ENCODE measurements at places on chromosomes 2 and 18. TPM values are rescaled to one million over a fixed set of nuclear protein-coding genes. Genes with fewer than 3 reads are reported as not detected.

DNA sequence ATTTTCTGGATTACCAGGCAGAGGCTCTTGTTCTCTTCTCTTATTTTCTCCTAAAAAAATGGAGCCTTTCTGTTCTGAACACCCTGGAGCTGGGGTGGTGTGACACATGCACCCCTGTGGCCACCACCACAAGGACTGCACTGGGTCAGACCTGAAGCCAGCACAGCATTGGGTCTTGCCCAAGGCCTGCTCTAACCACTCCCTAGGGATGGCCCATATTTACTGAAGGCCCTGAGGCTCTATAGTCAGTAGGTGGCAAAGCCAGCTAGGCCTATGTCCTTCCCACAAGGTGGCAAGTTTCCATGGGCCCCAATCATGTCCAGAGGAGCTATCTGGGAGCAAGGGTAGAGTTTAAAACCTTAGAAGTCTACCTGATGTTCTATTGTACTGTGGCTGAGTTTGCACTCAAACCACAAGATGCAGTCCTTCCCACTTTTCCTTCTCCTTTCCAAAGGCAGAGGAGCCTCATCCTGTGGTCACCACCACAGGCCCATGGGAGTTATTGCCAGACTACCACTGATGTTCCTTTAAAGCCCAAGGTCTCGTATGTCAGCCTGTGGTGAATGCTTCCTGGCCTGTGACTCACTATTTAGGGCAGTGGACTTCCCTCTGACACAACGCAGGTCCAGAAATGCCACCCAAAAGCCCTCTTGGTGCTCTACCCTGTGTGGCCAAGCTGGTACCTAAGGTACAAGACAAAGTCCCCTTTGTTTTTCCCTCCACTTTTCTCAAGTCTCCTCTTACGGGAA, 15.0 kb upstream of the FMNL2 start:
- no peak for DNase-seq

DNA sequence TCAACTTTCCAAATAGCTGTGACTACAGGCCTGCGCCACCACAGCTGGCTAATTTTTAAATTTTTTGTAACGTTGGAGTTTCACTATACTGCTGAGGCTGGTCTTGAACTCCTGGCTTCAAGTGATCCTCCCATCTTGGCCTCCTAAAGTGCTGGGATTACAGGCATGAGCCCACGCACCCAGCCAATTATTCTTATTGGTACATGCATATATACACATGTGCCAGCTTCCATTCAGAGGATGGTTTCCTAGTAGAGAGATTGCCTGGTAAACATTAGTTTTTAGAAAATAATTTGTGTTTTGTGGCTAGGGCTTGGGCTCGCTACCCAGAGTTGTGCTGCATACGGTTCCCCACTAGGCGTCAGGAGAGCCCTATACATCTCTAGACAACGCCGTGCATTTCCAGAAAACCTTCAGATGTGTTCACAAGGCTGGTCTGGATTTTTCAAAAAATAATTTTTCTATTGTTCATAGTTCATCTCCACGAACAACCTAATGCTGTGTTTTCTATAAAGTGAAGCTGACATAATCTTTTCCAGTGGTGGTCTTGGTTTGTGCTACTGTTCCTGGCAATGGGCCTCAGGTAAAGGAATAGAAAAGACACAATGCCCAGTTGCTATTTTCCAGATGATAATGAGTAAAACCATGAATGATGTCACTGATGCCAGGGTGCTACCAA, 14.6 kb upstream of the AFG3L2 start:
- DNase-seq = peak; percentile 85

DNA sequence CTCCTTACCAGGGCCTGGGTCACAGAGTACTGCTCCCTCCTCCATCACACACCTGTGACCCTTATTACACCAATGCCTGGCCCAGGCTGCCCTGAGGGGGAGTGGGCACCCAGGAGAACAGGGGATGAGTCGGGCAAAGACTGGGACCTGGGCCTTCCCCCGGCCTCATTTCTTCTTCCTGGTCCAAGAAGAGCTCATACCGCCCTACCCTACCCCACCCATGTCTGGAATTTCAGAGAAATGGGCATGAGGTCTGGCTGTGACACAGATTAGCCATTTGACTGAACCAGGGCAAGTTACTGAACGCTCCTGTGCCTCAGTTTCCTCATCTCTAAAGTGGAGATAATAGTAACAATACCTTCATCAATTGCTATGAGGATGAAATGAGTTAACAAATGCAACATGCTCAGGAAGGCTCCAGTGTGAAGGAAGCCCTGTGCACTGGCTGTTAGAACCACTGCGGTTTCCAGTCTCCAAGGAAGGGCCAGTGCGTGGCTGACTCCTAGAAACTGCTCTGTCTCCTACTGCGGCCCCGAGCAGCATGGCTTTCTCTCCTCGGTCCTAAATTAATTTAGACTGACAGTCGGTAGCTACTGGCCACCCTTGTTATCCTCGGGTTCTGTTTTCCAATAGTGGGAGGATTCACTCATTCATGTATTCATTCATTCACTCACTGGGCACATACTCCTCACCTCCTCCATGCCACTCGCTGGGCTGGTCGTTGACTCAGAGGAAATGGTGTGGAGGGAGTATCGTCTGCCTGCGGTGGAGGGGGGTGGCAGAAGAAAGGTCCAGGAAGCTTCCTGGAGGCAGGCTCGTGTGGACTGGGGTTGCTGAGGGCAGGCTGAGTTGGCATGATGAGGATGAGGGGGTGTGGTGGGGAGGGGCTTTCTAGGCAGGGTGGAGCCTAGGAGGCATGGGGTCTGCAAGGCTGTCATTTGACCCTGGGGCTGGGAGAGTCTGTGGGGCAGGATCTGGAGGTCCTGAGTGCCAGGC, 175.6 kb downstream of the GLI2 start:
- DNase-seq = no peak

DNA sequence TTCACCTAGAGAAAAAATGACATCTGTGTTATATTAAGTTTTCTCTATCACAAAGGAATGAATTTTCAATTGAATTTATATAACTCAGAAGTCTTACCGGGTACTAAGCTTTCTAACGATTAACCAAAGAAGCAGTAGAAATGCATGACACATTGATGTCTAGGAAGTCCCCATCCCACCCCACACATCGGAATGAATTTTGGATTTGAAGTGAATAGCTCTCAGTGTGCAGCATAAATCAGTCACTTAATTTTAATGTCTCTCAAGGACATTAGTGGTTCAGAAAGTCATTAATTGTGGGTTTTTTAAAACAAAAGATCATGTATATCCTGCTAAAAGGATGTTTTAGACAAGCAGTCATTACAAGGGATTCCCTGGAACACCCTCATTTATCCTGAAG, 141.4 kb upstream of the PIEZO2 start:
- no peak for DNase-seq

The CENPA gene
- total RNA-seq = 23.6 TPM

- no peak for DNase-seq
Observed at GRCh38 chr18:30343090-30343489, 699.5 kb downstream of the DSC3 start.

DNA sequence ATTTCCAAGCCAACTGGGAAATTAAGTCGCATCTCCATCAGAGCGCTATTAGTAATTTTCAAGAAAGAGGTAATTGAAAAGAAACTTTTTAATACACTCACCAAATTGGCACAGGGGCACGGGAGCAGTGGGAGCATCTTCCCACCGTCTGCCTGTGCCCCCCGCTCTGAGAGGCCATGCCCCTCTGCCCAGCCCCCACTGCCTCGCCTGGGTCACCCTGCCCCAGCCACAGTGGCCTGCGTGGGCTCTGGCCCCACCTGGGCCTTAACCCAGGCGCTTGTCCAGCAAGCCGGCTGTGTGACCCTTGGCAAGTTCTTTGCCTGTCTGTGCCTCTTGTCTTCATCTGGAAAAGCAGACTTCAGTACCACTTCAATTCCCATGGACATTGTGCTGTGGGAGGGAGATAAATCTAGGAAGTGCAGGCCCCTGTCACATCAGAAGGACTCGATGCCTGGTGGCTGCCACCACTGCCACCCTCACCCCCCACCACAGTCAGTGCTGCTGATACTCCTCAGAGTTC, 31.9 kb downstream of the GLI2 start:
- no peak for DNase-seq

GRCh38 chr2:70426341-70426740, 124.5 kb upstream of the FAM136A start:
- DNase-seq = no peak

DNA sequence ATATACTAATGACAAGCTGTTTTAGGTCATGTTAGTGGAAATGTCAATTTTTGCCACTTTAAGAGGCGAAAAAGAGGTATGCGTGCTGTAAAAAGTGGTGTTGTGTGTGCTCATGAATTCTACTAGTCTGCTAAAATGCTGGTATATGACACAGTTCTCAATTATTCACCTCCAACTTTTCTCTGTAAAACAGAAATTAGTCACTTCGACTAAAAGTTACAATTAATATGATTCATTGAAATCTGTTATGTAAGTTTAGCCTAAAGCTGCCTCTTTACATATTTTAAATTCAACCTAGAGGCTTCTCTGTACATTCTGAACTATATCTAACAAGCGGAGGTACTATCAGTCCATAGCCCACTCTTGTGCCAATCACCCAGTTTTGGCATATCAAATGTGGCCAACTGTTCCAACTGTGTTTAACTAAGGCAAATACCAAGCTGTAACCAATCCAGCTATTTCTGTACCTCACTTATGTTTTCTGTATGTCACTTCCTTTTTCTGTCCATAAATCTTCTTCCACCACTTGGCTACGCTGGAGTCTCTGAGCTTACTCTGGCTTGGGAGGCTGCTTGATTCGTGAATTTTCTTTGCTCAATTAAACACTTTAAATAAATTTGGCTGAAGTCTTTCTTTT, 20.8 kb downstream of the BAZ2B start:
- no peak for DNase-seq

DNA sequence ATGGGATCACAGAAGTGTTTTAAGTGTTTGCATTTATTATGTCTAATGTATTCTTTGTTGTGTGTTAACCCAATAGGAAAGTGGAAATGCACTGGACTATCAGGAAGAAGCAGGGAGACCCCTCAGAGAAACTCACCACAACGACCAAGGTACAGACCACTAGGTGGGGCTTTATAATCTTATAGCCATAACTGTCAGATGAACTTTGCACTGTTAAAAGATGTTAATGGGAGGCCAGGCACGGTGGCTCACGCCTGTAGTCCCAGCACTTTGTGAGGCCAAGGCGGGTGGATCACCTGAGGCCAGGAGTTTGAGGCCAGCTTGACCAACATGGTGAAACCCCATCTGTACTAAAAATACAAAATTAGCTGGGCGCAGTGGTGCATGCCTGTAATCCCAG, 73.2 kb downstream of the SUMO1 start:
- no peak for DNase-seq

DNA sequence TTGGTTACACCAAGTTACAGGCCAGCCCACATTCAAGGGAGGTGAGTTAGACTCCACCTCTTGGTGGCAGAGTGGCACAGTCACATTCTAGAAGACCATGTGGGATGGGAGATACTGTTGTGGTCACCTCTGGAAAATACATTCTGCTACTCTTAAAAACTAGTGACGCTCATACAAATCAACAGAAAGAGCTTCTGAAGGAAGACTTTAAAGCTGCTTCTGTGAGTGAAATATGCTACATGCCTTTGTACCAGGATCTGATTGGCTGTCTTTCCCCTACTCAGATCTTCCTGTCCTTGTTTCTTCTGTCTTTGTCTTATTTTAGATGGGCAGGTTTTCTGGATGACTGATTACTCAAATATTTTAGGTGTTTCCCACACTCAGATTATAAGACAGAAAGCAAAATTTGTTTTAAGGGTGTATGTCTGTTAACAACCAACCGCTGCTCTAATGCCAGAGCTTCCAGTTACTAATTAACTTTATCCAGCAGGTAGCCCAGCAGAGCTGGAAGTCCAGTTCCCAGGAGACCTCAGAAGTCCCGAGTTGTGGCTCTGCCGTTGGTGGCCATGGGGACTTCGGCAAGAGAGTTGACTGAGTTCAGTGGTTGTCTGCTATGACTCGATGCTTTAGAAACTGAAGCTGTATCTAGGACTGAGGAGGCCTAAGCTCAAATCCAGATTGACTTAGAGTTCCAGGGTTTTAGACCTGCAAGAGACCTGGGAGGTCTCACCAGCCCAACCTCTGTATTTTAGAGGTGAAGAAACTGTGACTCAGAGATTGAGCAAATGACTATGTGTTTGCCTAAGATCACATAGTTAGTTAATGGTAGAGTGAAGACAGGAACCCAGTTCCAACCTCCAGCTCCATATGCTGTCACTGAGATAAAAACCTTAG, 7.4 kb downstream of the IL1R2 start:
- no peak for DNase-seq

- DNase-seq = peak; percentile 34
Observed at GRCh38 chr2:17583166-17583565, 42.7 kb downstream of the VSNL1 start.

DNA sequence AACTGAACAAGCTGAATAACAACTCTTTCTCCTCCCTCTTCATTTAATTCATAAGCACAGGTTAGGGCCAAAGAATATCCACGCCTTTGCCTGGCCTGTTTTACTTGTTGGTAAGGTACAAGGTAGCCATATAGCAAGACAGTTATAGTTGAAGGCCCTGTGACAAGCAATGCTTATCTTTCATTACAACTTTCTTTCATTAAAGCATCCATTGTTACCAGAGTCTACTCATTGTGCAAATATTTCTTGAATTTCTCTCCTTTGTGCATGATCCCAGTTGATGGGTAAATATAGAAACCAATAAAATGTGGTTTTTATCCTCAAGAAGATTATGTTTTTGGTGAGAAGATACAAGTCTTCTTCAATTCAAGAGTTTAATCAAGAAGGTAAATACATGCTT, 140.2 kb downstream of the UBE2E3 start:
- DNase-seq = no peak

GRCh38 chr2:110748489-110748867, 16.1 kb downstream of the ACOXL start:
- peak; percentile 94 for DNase-seq

DNA sequence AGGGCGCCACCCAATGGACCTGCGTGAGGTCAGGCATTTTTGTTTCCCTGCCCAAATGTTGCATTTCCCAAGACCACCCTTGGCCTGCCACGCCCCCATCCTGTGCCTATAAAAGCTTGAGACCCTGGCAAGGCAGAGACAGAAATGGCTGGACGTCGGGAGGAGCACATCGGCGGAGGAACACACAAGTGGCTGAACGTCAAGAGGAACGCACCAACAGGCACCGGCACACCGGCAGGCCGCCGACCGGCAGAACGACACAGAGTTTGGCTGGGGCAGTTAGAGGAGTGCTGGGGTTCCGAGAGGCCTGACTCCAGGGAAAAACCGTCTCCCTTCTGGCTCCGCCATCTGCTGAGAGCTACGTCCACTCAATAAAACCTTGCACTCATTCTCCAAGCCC, 35.9 kb downstream of the DCDC2C start:
- no peak for DNase-seq

Data from activated CD4-positive, alpha-beta T cell treated with anti-CD3 and anti-CD28 coated beads, Interleukin-2, amount 10 ng/mL, durations not matched to agents 24 days and 14 days (primary cell).